Esophagus squamous epithelium (tissue), 5 donors: ENCODE measurements at places on chromosomes 2 and 18.

GRCh38 chr2:134973241-134974138, 54.9 kb downstream of the CCNT2 start:
- no peak for DNase-seq

- DNase-seq = no peak
These were observed 19.6 kb upstream of the WDR75 start for GRCh38 chr2:189421644-189422043.

DNA sequence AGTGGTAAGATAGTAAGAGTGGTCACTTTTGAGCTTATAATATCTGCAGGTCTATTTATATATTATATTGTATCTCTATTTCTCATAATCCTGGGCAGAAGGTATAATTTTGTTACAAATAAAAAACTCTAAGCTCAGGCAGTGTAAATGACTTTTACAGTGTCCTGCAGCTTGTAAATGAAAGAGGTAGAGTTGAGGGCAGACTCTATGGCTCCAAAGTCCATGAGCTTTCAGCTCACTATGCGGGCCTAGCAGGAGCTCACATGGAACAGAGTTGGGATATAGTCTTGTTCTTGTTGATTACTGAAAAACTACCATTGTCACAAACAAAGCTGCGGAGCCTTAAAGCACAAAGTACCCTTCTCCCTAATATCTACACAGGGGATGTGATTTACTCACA, 361.4 kb downstream of the LNPK start:
- DNase-seq = no peak

DNA sequence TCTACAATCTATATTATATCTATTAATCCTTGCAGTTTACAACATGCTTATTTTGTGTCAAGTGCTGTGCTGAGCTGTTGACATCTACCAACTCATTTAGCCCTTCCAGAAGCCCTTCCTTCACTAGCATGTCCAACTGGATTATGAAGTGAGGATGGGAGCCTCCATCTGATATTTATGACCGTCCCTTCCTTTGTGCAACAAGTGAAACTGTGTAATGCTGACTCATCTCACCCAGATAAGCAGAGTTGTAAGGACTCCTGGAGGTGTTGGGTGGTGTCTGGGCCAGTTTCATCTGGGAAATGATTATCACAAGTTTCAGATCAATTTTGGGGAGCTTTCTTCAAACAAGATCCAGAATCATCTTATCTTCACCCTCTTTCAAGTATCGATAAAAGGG, 156.6 kb upstream of the ETAA1 start:
- no peak for DNase-seq

- DNase-seq = no peak
These were observed 663.6 kb downstream of the IRS1 start for GRCh38 chr2:226135861-226136548.

DNA sequence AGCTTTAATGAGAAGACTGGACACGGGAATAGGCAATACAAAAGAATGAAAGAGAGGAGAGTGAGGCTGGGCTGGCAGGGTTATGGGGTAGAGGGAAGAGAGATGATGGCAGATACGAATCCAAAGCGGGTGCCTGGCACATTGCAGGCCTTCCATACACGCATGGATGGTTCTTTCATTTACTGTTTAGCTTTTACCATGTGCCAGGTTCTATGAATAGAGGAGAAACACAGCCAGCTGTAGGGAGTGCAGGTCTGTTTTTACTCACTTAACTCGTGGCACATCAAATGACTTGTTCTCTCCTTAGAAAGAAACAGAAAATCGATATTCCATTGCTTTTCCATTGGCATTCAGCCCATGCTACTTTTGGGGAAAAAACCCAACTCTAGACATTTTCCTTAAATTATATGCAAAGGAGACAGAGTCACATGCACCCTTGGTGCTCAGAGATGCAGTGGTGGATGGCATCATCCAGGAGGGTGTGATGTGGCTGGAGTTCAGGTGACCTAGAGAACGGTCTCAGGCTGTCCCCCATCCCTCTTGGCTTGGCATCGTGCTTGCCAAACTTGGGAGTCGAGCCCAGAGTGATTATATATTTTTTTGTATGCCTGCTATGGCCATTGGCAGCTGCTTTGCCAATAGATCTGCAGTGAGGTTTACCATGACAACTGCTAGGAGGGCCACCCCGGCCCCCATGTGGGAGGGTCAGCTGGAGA, 6.2 kb downstream of the LTBP1 start:
- DNase-seq = no peak

DNA sequence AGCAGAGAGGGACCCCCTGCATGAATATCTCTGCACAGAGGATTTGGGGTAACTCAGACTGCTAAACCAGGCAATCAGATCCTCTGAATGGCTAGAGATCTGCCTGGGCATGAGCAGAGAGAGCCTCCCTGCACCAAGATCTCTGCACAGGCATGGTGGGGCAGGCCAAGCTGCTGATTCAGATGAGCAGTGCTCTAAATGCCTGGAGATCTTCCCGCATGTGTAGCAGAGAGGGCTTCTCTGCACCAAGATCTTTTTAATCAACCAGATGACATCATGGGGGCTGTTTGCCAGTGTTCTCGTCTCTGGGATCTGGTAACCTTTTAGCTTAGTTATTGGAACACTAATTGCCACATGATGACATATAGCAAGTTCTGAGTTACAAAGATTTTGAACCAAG, 301.3 kb upstream of the GALNT5 start:
- DNase-seq = no peak

DNA sequence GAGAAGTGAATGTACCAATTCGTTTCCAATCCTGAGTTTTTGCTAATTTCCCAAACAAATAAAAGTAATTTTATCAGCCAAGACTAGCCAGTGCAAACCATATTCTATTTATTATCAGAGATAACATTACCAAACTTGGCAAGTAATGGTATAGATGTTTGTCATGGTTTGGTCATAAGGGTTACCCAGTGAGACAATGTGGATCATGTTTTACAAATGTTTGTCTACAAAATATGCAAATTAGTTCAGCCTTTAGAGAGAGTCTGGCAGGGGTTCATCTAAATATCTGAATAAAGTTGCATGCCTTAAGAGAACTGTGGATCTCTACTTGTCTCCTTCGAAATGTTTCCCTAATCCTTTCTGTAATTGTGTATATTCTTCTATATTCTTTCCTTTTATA, 152.2 kb downstream of the KCNH7 start:
- DNase-seq = no peak

GRCh38 chr2:169348321-169349024, 13.9 kb downstream of the LRP2 start:
- no peak for DNase-seq

GRCh38 chr18:55731594-55732042, 143.6 kb upstream of the TCF4 start:
- no peak for DNase-seq

- DNase-seq = no peak
These were observed 58.7 kb upstream of the ACVR1 start for GRCh38 chr2:157934684-157935377.

- no peak for DNase-seq
These were observed 14.0 kb upstream of the ITGAV start for GRCh38 chr2:186575856-186576255.

DNA sequence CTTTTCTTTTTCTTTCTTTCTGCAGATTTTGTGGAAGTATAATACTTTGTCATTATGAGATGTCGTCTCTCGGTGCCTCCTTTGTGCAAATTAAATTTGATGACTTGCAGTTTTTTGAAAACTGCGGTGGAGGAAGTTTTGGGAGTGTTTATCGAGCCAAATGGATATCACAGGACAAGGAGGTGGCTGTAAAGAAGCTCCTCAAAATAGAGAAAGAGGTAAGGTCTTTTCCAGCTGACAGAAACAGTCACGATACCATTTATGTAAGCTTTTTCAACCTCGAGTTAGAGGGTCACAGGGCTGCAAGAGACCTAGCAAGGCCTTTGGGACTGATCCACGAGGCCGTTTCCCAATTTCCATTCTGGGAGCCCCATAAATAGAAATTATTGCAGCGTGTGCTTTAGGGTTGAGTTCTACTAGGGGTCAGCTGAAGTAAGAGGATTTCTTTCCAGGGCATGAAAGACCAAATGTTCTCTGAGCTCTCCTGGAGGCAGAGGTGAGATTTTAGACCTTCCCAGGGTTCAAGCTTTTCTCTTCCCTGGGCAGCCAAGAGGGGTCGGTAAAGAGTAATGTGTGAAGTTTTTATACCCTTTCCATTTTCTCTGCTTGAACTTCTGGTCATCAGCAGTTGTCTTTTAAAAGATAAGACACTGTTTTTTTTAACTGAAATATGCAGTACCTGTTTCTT, 15.5 kb downstream of the MAP3K20 start:
- no peak for DNase-seq

DNA sequence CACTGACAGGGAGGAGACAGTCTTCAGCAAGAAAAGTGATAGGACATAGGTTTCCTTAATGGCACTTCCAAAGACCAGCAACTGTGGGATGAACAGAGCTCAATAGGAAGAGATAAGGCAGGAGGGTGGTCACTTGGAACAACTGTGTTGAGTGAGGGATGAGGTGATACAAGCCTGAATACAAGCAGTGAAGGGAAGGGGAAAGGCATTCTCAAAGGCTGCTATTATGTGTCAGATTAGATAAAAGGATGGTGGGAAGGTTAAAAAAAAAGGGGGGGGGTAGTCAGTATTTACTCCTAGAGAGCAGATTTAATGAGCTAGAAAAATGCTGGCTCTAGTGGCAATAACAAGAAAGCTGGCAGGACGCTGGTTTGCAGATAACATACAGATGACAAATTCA, 25.7 kb downstream of the CCBE1 start:
- no peak for DNase-seq

GRCh38 chr2:61357681-61358080, 113.2 kb downstream of the USP34 start:
- no peak for DNase-seq

DNA sequence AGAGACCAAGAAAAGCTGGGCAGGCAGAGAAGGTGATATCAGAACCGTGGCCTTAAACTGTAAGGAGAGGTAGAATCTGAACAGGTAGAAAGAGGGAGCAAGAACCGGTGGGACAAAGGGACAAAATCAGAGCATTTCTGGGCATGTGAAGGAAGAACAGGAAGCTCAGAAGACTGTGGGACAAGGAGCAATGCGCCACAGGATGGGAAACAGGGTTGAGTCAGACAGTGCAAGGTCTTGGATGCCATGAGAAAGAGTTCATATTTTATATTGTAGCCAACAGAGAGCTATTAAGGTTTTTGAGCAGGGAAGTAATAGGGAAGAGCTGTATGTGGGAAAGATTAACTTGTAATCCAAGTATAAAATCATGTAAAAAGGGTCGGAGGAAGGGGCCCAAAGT, 106.4 kb upstream of the UGP2 start:
- no peak for DNase-seq

- DNase-seq = no peak
These were observed 334.2 kb downstream of the GRB14 start for GRCh38 chr2:164287056-164287455.

DNA sequence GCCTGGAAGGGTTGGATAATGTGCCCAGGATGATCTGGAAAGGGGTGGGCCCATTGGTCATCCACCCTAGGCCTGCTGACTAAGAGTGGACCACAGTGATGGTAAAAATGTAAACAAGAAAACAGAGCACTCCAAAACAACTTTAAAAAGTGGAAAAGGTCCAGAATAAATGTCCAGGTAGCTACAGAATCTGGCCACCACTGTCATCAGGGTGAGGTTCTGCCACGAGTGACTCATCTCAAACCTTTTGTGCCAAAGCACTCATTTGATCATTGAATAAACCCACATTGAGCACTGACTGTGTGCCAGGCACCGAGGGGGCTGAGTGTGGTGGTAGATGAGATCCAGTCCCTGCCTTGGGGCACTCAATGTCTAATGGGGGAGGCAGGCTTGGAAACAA, 64.9 kb downstream of the EMX1 start:
- DNase-seq = no peak

- no peak for DNase-seq
These were observed 249.9 kb upstream of the SP5 start for GRCh38 chr2:170465241-170465640.

- no peak for DNase-seq
These were observed 591.9 kb downstream of the IRS1 start for GRCh38 chr2:226207671-226208070.

GRCh38 chr2:229586746-229587705, 127.3 kb downstream of the DNER start:
- no peak for DNase-seq

DNA sequence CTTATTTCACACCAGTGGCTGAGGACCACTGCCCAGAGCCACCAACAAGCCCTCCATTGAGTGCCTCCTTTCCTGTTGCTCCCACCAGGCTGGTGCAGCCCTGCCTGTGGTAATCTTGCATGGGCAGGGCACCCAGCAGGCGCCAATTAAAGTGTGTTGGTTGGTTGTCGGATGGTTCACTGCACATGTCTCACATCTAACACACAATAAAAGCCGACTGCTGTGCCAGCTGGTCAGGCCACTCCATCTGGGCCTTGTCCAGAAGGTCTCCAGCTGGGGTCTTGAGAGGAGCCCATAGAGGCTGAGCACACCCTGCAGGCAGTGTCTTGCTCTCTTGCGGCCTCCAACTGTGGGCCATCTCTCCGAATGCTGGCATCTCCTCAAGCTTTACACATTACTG, 494.8 kb upstream of the KLHL29 start:
- no peak for DNase-seq

DNA sequence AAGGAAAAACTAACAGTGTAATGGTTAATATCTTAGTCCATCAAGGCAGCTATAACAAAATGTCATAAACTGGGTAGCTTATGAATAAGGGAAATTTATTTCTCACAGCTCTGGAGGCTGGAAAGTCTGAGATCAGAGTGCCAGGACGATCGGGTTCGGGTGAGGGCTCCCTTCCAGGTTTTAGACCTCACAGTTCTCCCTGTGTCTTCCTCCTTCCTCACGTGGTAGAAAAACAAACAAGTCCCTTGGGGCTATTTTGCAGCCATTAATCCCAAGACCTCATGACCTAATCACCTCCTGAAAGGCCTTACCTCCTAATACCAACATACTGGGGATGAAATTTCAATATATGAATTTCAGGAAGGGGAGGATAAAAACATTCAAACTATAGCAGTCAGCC, 455.9 kb downstream of the CNTNAP5 start:
- no peak for DNase-seq

- no peak for DNase-seq
These were observed 68.2 kb upstream of the ITGB6 start for GRCh38 chr2:160268151-160268781.

- no peak for DNase-seq
These were observed 13.3 kb downstream of the PPP4R3B start for GRCh38 chr2:55604027-55604565.

DNA sequence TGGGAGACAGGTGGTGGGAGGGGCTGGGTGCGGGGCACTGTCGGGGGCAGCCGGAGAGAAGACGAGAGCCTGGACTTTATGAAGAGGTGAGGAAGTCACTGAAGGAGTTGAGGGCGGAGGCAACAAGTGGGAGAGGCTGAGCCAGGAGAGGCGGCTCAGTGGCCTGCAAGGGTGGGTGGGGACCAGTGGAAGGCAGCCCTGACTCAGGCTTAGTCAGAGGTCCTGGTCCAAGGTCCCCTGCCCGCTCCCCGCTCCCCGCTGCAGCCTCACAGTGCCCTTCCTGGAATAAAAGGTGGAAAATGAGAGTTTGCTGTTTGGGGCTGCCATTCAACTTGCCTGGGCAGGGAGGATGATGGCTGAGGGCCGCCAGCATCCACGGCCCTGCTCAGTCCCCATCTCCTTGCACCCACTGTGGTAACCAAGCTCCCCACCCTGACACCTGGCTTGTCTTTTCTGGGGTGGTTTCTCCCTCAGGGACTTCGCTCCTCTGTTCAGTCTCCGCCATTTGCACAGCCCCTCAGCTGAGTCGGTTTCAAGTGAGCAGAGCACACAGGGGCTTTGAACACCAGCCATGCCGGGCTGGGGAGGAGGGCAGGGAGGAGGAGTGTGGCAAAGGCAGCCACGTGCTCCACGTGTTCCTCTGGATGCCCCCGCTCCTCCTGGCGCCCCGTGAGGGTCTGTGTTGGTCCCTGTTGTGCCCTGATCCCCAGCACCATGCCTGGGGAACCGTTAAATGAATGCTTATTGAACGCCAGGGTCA, 13.7 kb upstream of the RALB start:
- DNase-seq = no peak
